Esophagus squamous epithelium (tissue), 5 donors: ENCODE measurements at places on chromosomes 1 and 21. TPM values are rescaled to one million over a fixed set of nuclear protein-coding genes. Genes with fewer than 3 reads are reported as not detected.

Gene AUNIP
- 2.5 TPM for total RNA-seq

Gene HUNK
- total RNA-seq: 0.44 TPM

Gene SELE
- total RNA-seq: not detected

Gene C1orf226
- 5.3 TPM for total RNA-seq

Gene KCNK1
- total RNA-seq: 11.2 TPM

Gene BTG2
- 46.2 TPM for total RNA-seq

GRCh38 chr1:170067253-170067819 is 7.2 kb downstream of the KIFAP3 start:
- H3K27ac ChIP-seq: no peak overlapping the region
- no peak for DNase-seq
- H3K4me1 ChIP-seq: peaks cover 41% of the 10 kb centered on the region
- H3K27me3 ChIP-seq: no peaks in the 10 kb centered on the region
- H3K4me3 ChIP-seq: no peak overlapping the region

DNA sequence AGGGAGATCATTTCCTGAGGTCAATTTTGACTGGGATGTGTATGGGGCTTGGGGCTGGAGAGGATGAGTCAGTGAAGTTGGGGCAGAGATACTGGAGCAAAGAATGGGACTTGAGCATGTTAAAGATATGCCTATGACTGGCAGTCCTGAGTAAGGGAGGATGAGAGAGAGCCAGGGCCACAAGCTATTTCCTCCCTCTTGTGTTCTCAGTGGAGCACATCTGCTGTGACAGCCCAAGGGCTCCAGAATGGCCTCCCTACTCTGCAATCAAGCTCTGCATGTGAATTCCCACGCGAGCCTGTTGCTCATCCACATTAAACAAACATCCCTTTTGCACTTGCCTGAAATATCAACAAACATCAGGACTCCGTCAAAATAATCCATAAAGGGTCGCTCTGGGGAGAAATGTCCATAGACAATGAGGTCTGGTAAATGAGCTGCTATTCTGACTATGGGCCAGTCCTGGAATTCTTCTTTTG is 9.2 kb downstream of the ADCY10 start:
- no peak for DNase-seq
- H3K4me3 ChIP-seq: no peak overlapping the region
- H3K27me3 ChIP-seq: no peaks in the 10 kb centered on the region
- no peaks in the 10 kb centered on the region for H3K36me3 ChIP-seq

DNA sequence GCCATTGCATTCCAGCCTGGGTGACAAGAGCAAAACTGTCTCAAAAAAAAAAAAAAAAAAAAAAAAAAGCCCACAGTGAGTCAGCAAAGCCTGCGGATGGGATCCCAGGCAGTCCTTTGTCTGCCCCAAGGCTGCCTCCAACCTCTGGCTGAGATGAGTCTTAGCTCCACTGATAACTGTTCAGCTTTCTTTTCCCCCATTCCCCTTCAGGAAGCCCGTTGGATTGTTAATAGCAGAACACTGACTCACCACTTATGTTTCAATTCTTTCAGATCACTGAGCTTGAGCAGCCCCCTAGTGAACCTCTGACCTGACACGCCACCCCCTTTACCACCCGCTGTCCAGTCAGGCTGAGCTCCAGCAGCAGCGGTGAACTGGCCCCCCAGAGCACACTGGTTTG is 57.5 kb downstream of the ERG start:
- no peak overlapping the region for H3K4me3 ChIP-seq
- no peak overlapping the region for H3K27ac ChIP-seq
- no peaks in the 10 kb centered on the region for H3K4me1 ChIP-seq

GRCh38 chr21:35641271-35642016 is 418.9 kb downstream of the SETD4 start:
- H3K36me3 ChIP-seq: no peaks in the 10 kb centered on the region
- no peak overlapping the region for H3K27ac ChIP-seq
- DNase-seq: no peak
- H3K4me3 ChIP-seq: no peak overlapping the region
- peaks cover 5% of the 10 kb centered on the region for H3K27me3 ChIP-seq
- no peaks in the 10 kb centered on the region for H3K4me1 ChIP-seq

GRCh38 chr21:15748586-15748985 is 18.8 kb downstream of the USP25 start:
- no peak overlapping the region for H3K27ac ChIP-seq
- DNase-seq: no peak
- H3K4me3 ChIP-seq: no peak overlapping the region

- DNase-seq: no peak
- H3K36me3 ChIP-seq: no peaks in the 10 kb centered on the region
- no peaks in the 10 kb centered on the region for H3K4me1 ChIP-seq
- H3K27ac ChIP-seq: no peak overlapping the region
- H3K27me3 ChIP-seq: no peaks in the 10 kb centered on the region
Measured at GRCh38 chr1:101253976-101254674, 17.3 kb downstream of the S1PR1 start.

- no peak overlapping the region for H3K4me3 ChIP-seq
- peak overlapping the region; percentile 23 for H3K27ac ChIP-seq
- peaks cover 7% of the 10 kb centered on the region for H3K36me3 ChIP-seq
- DNase-seq: no peak
Measured at GRCh38 chr1:154157520-154158306, 2.8 kb upstream of the NUP210L start.

- H3K4me3 ChIP-seq: no peak overlapping the region
- H3K27me3 ChIP-seq: no peaks in the 10 kb centered on the region
- H3K4me1 ChIP-seq: no peaks in the 10 kb centered on the region
- DNase-seq: no peak
- H3K36me3 ChIP-seq: no peaks in the 10 kb centered on the region
Measured at GRCh38 chr1:206125346-206125745, 8.2 kb upstream of the AVPR1B start.

DNA sequence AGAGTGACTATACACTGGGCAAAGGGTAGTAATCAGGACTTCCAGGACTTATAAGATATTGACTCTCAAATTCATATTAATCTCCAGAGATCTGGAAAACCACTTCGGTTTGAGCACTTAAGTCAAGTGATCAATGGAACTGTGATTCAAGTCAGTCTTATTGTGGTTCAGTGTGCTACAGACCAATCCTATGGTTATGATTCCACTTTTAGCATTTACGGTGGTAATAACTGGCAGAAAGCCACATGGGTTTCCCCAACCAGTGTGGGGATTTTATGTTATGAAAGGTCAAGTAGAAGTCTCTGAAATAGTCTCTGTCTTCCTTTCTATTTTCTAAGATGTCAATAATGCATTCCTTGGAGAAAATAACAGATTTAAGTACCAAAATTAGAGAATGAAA is 151.3 kb upstream of the NEGR1 start:
- no peaks in the 10 kb centered on the region for H3K4me1 ChIP-seq
- H3K4me3 ChIP-seq: no peak overlapping the region
- H3K36me3 ChIP-seq: no peaks in the 10 kb centered on the region
- DNase-seq: no peak
- H3K27me3 ChIP-seq: no peaks in the 10 kb centered on the region

DNA sequence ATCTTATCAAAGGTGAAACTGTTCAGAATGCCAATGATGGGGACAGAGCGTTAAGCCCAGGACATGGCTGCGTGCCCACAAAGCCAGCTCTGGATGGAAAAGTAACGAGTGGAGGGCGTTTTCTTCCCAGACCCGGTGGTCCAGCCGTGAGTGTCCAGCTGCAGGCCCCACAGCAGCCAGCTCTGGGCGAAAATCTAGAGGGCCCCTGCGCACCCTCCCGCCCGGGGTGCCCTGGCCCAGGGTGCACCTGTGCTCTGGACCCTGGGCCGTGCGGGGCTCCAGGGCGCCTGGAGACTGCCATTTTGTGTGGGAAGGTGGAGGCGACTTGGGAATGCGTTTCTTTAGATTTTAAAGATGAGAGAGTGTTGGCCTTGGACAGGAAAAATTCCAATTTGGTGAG is 58.8 kb downstream of the SKI start:
- H3K4me1 ChIP-seq: peaks cover 30% of the 10 kb centered on the region
- DNase-seq: no peak
- no peaks in the 10 kb centered on the region for H3K36me3 ChIP-seq
- no peak overlapping the region for H3K27ac ChIP-seq

GRCh38 chr1:30905916-30906620 is 2.5 kb downstream of the SDC3 start:
- peaks cover 76% of the 10 kb centered on the region for H3K4me1 ChIP-seq
- peak overlapping the region; percentile 14 for H3K27ac ChIP-seq
- DNase-seq: no peak
- H3K4me3 ChIP-seq: no peak overlapping the region

- H3K27me3 ChIP-seq: no peaks in the 10 kb centered on the region
- H3K36me3 ChIP-seq: peaks cover 4% of the 10 kb centered on the region
- DNase-seq: no peak
- H3K4me1 ChIP-seq: no peaks in the 10 kb centered on the region
Measured at GRCh38 chr1:224300346-224300745, 29.6 kb downstream of the NVL start.

GRCh38 chr1:216849146-216849545 is 125.9 kb upstream of the ESRRG start:
- no peaks in the 10 kb centered on the region for H3K36me3 ChIP-seq
- H3K4me1 ChIP-seq: no peaks in the 10 kb centered on the region
- H3K27ac ChIP-seq: no peak overlapping the region
- no peak for DNase-seq
- no peak overlapping the region for H3K4me3 ChIP-seq
- H3K27me3 ChIP-seq: no peaks in the 10 kb centered on the region

DNA sequence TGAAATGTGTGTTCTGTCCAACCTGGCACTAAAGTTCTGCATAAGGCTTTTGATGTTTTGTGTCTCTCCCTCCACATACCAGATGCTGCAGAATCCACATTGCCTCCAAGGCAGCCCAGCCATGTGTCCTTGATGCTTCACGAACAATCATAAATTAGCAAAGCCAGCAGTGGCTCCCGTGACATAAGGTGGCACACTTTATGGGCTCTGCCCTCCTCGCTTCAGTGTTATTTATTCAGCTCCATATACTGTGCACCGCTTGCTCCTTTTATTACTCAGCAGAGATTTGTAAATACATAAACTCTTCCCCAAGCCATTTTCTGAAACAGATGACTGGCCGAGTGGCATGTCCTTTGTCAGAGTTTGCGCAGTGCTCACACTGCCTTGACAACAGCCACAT is 112.8 kb upstream of the SLC35F3 start:
- H3K27ac ChIP-seq: no peak overlapping the region
- H3K36me3 ChIP-seq: no peaks in the 10 kb centered on the region
- H3K4me3 ChIP-seq: no peak overlapping the region
- no peaks in the 10 kb centered on the region for H3K4me1 ChIP-seq
- no peak for DNase-seq
- H3K27me3 ChIP-seq: no peaks in the 10 kb centered on the region

GRCh38 chr1:217373761-217374701 is 256.9 kb downstream of the GPATCH2 start:
- DNase-seq: no peak
- no peaks in the 10 kb centered on the region for H3K36me3 ChIP-seq
- no peak overlapping the region for H3K4me3 ChIP-seq
- H3K4me1 ChIP-seq: no peaks in the 10 kb centered on the region

- no peak overlapping the region for H3K27ac ChIP-seq
- no peak for DNase-seq
- H3K4me3 ChIP-seq: no peak overlapping the region
- peaks cover 12% of the 10 kb centered on the region for H3K4me1 ChIP-seq
Measured at GRCh38 chr1:30974536-30974935, 66.0 kb upstream of the SDC3 start.

DNA sequence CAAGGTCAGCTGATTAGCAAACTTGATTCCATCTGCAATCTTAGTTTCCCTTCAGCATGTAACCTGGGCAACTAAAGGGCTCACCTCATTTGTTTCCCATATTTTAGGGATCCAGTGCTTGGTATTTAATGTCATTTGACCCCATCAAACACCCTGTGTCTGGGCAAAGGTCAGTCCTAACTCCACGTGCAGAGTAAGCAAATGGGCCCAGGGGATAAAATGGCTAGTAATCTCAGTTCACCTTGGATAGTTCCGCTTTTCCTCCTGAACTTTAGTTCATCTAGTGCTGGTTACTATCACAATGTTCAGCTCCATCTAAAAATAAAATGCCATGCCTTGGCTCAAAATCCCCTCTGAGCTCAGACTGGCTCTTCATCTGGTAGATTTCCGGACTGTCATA is 19.5 kb downstream of the PRKAB2 start:
- peaks cover 36% of the 10 kb centered on the region for H3K36me3 ChIP-seq
- no peaks in the 10 kb centered on the region for H3K4me1 ChIP-seq
- no peak for DNase-seq
